Activated CD8-positive, alpha-beta T cell treated with anti-CD3 and anti-CD28 coated beads, Interleukin-2, amount 10 ng/mL, durations not matched to agents 7 days and 5 days (primary cell): ENCODE measurements at places on chromosomes 2 and 18.

DNA sequence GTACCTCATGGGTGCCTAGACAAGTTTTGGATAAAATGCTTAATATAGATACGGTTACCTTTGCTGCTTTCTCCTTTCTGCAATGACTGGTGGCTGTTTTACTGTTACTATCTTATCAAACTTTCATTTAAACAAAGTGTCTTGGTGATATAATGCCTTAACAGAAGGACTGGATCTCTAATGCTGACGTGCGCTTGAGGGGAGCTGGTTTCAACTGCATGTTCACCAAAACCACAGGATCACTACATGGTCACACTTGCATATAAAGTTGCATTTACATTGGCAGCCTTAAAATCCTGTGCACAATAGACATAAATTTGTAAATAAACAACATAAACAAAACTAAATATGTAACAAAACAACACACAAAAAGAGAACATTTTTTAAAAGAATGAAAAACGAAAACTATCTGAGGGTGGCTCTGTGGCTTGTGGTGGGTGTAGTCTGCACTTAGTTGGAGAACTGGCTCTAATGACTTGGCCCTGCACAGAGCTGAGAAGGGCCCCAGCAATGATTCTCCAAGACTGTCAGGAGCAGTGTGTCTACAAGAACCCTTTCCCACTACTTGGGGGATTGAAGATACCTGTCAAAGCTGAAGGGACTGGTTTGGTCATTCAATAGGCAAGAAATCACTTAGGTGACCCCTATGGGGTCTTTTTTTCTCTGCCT is 135.5 kb downstream of the UXS1 start:
- peak; percentile 69 for DNase-seq

DNA sequence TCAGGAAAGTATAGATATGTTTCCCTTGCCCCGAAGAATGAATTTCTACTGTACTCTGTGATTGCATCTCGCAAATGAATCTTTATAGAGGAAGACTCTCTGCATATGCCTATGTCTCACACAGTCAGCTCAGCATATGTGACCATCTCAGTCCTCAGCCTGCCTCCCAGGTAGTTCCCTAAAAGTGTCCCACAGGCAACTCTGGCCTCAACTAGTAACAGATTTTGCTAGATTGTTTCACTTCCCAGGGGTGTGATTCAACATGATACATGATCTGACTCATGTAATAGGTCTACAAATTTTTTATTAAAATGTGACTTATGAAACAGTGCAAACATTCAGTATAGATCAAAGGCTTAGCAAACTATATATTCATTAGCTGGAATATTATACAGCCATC is 296.6 kb upstream of the CRIM1 start:
- no peak for DNase-seq

DNA sequence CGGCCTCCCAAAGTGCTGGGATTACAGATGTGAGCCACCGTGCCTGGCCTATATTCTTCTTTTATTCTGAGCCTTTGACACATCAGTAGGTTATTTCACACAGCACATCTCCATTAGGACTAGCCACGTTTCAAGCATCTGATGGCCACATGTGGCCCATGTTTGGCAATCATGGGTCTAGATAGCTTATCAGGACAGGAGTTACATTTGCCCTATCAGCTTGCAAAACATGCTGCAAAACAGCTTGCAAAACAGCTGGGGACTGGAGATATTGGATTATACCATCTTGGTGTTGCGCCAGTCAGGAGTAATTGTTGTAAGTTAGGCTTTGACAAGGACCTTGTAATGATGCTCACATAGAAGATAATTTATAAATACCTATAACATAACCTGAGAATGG is 94.9 kb downstream of the GBX2 start:
- no peak for DNase-seq

GRCh38 chr2:239355139-239355538 is 45.7 kb downstream of the HDAC4 start:
- DNase-seq = no peak

DNA sequence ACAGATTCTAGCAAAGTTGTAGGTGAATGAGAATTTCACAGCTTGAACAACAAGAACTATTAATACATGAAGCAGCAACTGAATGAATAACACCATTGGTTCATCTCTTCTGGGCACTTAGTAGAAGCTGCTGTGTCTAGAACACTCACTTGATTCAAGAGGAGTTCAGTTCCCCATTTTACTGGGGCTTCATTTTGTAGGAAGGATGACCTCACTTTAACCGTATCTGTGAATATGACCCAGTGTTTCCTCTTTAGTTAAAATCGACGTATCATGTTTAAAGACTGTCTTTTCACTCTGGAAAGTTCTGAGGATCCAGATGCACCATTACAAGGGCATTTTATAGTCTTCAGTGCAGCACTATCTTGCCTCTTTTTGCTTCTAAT is 47.8 kb downstream of the LRRTM1 start:
- no peak for DNase-seq

- DNase-seq = no peak
These were observed 284.1 kb upstream of the CYP26B1 start for GRCh38 chr2:72431737-72432136.

DNA sequence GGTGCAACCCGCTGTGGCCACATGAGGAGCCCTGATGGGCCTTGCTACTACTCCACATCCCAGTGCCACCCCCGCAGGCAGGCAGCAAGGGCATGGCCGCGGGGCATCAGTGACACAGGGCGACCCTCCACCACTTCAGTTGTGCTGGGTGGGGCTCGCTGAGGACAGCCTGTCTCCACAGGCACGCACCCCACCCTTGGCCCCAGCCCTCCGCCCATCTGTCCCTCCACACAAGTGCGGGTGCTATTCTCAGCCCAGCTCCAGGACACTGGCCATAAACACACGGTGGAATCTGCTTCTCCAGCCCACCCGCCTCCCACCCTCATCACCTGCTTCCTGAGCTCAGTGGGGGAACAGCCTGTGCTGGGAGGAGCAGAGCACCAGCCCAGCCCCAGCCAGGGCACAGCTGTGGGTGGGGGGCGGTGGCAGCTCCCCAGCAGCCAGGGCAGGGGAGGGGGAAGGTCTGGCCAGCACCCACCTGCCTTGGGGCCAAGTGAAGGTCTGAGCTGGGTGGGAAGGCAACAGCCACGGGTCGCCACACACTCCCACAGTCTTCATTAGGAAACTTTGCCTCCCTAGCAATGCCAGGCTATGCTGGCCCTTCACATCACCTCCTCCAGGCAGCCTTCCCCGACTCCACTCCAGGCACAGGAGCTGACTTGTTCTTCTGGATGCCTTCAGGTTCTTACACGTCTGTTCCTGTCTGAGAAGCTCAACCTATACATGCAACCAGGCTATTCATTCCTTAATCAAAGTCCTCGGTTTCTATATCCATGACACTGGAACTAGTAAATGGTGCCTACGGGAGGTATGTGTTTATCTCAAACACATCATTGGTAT is 16.5 kb downstream of the BIN1 start:
- no peak for DNase-seq

- no peak for DNase-seq
These were observed 791.3 kb upstream of the CHAC2 start for GRCh38 chr2:52976143-52976949.

GRCh38 chr2:85924522-85924921 is 35.7 kb upstream of the ST3GAL5 start:
- DNase-seq = peak; percentile 26

- DNase-seq = no peak
These were observed 51.7 kb downstream of the NOL10 start for GRCh38 chr2:10638093-10638492.

DNA sequence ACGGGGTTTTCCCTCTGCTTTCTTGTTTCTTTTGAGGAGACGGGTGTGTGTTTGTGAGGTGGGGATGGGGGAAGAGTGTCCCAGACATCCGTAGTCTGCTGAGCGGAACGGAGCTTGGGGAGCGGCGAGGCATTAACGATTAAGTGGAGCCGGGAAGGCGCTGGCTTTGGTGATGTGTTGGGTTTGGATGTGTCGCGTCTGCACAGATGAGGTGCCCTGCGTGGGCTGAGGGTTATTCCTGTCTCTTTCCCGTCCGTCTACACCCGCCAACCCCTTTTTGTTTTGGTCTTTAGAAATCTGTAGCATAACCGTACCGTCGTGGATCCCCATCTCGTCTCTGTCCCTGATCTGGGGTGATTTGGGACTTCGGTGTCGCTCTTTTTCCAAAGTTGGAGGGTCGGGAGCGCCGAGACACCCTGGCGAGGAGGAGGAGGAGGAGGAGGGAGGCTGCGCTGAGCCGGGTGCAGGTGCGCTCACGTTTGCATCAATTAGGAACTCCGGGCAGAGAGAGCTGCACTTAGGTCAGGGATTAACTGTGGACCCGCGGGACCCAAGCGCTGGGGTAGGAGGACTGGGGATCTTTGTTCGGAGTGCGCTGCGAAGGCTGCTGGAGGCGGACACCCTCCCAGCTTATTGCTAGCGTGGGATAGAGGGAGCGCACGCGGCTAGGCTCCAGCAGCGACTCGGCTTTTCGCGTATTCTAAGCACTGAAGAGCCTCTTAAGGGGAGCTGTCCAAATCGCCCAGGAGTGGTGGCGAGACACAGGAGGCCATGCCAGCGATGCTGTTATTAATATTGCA is 720.3 kb downstream of the DPP10 start:
- DNase-seq = no peak

- DNase-seq = no peak
These were observed 5.2 kb upstream of the KCNK3 start for GRCh38 chr2:26687328-26687727.

DNA sequence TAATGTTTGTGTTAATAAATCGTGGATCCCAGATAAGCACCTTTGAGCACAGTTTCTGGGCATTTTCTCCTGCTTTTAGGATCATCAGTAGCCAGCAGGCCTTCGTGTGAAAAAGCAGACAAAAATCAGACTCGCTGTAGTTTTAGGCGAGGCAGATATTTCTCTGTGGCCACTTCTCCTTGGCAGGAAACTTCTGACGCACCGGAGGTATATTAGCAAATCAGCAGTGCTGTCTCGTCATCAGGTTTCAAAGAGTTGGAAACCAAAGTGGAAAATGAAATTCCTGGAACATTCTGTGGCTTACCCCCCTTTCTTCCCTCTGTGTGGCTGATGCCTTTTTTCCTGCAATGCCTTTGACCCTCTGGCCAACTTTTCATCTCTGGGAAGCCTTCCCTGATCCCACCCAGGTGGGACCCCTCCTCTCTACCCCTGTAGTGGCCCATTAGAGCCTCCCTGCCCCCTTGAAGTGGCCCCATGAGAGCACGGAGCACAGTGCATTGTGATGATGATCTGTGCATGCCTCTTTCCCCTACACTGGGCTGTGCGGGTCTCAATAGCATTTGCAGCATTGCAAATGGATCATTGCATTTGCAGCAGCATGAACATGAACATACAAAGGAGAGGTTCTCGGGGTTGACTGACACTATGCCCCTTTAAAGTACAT is 93.3 kb downstream of the RNF144A start:
- DNase-seq = no peak

DNA sequence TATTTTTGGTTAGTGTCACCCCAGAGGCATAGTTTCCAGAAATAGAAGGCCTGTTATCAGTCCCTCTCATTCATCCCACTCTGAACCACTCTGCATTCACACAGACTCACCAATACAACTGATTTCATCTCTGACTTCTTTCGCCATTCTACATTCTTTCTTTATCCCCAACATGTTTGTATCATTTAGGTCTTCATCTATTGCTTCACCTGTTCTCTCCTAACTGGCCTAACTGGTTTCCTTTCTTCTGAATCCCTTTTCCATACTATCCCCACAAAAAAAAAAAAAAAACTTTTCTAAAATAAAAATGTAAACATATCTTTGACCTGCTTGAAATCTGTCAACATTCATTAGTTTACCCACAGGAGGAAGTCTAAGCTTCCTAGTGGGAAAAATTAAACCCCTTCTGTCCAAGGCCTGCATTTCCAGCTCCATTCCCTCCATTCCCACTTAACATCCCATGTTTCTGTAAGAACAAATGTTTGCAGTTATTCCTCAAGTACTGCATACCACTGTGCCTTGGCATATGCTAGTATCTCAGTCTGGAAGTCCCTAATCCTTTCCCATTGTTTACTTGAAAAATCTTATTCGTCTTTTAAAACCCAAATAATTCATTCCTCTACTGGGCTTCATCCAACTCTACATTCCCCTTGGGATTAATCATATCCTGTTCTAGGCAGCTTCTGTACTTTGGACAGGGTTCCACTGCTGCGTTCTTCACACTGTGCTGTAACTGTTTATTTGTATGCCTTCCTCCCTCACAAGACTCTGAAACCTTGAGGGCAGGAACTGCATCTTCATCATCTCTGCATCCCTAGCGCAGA is 68.5 kb downstream of the FIGN start:
- DNase-seq = no peak

- DNase-seq = no peak
These were observed 3.1 kb upstream of the OR6B2 start for GRCh38 chr2:240033330-240033678.

- no peak for DNase-seq
These were observed 2.2 kb downstream of the EPHA4 start for GRCh38 chr2:221569871-221570270.

DNA sequence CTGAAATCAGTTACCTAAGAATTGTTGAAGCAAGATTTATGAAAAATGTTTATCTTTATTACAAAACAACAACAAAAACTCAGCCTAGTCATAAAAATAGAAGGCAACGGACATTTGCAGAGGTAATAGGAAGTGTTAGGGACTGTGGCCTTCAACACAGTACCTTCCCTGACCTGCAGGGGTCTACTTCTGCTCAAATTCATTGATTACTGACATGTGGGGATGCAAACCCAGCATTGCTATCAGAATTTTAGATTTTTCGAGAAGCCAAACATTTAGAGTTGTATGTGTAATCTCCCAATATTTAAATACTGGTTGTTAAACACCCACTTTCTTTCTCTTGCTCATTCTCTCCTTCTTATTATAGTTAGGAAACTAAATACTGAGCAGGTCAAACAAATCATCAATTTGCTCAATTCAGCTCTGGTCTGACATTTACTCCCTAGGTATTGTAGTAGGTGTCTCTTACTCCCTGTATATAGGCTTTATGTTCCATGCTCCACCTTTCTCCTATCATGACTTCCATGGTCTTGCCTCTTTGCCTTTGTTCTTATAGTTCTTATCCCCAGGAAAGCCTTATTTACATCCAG is 198.5 kb downstream of the UBE2E3 start:
- DNase-seq = peak; percentile 50

DNA sequence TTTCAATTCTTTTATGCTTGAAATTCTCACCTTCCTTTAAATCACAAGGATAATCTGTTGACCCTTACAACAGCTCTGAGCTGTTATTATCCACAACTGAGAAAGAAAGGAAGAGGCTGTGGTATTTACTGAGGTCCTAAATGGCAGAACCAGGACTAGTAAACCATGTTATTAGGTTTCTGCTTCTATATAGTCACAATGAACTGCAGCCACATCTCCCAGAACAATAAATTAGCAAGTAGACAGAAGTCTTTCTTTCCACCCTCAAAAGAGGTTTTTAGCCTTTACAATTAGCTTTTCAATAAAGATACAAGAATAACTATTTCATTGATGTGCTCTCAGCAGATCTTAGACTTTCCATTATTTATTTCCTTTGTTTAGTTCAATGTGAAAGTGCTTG is 374.2 kb downstream of the NRXN1 start:
- no peak for DNase-seq

DNA sequence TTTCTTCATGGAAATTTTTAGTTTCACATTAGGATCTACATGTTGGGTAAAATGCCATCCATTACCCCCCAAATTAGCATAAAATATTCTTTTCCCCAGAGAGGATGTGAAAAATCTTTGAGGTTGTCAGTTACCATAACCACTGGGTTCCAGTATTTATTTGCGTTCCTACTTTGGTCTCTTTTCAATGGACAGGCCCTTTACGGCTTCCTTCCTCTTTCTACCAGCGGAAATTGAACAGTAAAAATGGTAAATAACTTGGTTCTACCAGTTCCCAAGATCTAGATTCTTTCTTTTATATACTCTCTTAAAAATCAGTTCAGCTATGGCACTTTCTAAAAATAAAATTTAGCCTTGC is 169.2 kb upstream of the APCDD1 start:
- DNase-seq = no peak

GRCh38 chr18:48640566-48641270 is 101.9 kb downstream of the CTIF start:
- DNase-seq = no peak
